Glomerular endothelial cell (primary cell): ENCODE measurements at places on chromosomes 16 and 17.

DNA sequence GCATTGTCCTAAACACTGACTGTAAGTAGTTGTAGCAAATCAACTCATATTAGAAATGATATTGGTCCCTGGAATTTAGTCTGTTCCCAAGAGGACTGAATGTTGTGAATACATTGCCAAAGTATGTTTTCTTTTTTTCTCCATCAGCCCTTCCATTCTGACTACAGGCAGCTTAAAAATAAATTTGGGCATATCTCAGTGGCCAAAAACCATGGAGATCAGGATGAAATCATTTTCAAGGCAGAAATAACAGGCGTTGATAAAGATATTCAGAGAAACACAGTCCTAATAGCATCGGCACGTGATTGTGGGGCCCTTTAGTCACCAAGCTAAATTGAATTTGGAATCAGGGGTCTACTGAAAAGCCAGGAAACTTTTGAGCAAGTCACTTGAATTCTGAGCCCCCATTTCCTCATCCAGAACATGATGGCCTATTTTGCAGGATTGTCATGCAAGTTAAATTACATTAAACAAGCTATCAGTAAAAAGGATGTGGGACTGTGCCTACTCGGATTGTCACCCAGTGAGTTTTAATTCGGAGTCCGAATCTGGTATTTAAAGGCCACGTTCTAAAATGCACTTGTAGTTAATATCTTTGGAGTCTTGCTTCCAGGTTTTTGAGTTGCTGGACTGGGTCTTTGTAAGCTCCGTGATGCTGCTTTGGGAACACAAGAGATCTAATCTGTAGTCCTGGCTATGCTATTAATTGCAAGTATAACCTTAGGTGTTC, 17.1 kb downstream of the HLF start:
- no peak for DNase-seq

DNA sequence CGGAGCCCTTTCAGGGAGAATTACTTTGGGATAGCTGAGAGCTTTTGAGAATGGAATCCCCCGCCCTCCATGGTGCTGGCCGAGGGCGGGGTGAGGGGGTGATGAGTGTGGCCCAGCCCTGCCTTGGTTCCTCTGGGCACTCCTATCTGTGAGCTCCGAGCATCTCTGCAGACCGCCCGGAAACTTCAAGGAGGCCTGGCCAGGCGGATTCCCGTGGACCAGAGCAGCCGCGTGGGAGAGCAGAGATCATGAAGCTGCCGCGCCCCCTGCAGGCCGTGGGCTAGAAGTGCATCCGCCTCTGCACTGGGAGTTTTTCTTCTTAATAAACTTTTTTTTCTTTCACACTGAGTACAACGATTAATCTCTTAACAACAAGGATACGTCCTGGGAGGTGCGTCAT, 392.9 kb upstream of the EEF2KMT start:
- DNase-seq: no peak

DNA sequence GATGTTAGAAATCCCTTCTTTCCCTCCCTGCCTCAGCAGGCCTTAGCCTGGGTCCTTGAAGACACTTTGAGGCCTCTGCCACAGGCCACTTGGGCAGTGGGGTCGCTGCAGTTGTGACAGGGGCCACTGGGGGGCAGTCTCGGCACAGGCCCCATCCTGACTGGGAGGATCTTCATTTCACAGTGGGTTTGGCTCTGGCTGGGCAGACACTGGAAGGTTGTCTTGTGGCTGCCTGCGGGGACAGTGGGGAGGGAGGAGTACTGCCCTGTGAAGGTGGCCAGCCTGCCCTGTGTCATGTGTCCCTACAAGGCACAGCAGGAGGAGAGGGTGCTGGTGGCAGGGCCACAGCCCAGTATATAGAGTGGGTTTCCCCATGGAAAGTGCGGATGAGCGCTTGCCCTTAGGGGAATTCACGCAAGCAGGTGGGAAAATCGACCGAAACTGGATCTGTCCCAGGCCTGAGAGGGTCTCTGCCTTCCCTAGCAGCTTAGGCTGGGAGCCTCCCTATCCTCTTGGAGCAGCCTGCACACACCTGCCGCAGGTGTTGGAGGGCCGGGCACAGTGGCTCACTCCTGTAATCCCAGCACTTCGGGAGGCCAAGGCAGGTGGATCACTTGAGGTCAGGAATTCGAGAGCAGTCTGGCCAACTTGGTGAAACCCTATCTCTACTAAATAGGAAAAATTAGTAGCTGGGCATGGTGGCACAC, 28.8 kb downstream of the GINS2 start:
- no peak for DNase-seq

GRCh38 chr17:64634218-64634617, 27.9 kb downstream of the SMURF2 start:
- DNase-seq: no peak

DNA sequence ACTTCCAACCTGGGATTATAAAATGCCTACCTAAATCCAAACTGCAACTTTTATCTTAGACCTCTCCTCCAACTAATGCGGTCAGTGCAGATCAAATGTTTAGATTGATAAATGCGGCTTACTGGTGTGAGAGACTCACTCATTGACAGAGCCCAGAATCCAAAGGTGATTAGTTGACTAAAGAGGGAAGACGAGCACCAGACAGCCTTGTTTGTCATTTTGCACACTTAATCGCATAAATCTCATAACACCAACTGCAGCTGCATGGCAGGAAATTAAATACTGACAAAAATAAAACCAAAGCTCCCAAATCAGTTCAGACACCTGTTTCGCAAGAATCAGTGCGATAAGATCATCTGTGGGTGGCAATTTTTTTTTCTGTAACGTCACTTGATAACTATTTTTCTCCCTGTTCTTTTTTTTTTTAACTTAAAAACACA, 35.9 kb downstream of the NACA2 start:
- no peak for DNase-seq

- no peak for DNase-seq
Observed at GRCh38 chr17:54795046-54795445, 105.6 kb upstream of the TOM1L1 start.

GRCh38 chr16:74724820-74725549, 24.3 kb upstream of the MLKL start:
- DNase-seq: no peak

- DNase-seq: no peak
Observed at GRCh38 chr17:27265333-27265732, 28.6 kb upstream of the WSB1 start.

- no peak for DNase-seq
Observed at GRCh38 chr17:12053552-12053951, 32.9 kb downstream of the MAP2K4 start.

DNA sequence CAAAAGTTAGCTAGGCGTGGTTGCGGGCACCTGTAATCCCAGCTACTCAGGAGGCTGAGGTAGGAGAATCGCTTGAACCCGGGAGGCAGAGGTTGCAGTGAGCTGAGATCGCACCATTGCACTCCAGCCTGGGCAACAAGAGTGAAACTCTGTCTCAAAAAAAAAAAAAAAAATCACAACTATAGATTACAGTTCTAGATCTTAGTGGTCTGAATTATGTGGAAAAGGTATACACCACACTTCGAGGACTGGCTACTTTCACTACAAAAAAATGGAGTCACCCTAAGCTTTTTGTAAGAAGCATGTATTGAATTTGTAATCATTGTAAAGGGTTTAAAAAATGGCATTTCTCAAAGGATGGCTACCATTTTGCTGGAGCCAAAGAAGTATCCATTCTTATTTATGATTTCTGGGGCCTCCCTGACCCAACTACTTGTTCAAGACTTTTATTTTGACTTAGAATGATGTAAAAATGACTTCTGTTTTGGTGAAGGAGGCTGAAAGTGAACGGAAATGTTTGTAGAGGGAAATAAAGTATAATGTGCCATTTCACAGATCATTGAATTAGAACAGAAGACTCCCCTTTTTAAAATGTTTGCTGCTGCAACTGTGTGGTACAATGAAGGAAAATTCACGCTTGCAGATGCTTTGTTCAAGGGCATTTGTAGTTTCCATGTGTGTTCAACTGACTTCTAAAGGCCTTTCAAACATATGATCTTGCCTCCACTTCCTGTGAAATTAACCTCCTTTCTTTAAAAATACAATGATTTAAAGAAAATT, 37.1 kb upstream of the NOL11 start:
- no peak for DNase-seq

DNA sequence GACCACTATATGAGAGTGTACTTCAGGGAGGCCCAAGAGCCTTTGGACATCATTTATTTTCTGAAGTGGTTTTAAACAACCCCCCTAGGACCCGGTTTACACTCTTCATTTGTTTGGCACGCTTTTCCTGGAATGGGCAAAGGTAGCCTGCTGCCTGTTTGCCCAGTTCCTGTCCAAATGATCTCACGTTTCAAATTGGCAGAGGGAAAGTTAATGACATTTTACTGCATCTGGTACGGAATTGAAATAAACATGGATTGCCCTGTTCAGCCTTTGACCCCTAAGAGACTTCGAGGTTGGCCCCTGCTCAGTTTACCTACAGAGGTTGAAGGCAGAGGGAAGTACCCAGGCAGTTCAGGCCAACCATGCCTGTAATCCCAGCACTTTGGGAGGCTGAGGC, 5.8 kb upstream of the RPRML start:
- DNase-seq: no peak

GRCh38 chr16:60484901-60485300, 1551.3 kb downstream of the CDH8 start:
- no peak for DNase-seq

DNA sequence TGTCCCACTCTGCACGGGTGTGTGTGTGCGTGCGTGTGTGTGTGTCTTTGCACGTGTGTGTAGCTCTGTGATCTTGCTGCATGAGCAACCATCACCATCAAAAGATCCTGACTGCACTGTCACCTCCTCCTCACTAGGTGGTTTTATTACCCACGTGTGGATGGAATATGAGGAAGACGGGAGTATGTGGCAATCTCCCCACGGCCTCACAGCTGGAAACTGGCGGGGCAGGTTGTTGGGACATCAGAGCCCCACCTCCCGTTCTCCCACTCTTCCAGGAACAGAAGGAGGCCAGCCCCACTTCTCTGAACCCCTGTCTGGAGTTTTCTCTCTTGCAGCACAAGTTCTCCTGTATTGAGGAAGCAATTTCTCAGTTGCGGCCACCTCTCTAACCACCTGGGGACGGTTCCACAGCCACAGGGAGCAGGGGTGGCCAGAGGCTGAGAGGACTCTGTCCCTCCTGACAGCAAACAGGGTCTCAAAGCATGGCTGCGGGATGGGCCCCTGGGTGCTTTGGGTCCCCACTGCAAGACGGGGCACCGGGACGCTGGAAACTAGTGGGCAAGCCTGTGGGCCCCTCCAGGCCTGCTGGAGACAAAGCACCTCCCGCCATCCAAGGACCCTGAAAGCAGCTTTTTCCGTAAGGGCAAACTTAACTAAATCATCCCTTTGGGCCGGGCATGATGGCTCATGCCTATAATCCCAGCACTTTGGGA, 27.9 kb upstream of the ATP2C2 start:
- no peak for DNase-seq

DNA sequence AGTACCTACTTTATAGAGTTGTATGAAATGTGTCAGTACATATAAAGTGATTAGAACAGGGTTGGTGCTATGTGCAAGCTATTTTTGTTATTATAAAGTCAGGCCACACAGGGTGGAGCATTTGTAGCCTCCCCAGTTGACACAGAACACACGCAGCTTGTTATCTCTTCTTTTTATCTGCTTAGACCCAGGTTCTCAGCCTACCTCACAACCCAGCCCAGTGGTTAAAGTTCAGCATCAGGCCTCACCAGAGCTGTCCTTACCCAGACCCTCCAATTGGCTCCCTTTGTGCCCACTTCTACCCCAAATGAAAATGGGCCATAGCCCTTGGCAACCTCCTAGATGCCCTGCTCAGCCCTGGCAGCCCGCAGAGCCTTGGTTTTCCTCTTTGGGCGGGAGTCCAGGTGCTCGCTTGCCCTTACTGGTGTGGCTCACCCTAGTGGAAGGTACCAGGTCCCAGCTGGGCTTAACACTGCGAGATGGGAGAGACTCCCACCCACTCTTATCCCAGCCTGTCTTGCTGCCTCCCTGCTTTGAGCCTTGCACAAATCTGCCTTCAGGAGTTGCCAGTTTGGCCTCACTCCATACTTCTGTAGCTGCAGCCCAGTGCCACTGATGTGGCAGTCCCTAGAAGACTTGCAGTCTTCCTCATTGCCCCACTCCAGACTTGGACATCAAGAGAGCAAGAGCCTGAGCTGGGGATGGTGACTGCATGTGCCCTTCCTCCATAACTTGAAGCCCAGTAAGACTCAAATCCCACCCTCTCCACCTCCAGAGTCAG, 1.1 kb upstream of the PIGS start:
- DNase-seq: no peak

DNA sequence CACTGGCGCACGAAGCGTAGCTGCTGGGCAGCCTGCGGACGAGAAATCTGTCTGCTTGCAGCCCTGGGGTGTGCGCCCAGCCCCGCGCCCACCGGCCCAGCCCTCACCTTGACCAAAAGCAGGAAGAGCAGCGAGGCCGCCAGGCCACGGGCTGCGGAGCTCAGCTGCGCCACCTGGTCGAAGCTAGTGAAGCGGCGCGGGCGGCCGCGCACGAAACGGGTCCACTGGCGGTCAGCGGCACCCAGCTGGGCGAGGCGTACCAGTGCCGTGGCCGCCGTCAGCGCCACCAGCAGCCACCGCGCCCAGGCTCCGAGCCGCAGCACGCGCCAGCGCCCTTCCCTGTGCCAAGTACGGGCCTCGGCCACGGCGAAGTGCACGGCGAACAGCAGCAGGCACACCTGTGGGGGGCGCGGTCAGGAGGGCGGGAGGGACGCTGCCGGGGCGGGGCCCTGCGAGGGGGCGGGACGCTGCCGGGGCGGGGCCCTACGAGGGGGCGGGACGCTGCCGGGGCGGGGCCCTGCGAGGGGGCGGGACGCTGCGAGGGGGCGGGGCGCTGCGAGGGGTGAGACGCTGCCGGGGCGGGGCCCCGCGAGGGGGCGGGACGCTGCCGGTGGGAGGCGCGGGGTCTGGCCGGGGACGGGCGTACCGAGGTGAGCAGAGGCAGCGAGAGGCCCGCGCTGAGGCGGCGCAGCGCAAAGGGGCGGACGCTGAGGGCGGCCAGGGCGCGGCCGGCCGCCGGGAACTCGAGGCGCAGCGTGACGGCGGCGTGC, 43.2 kb downstream of the TSC2 start:
- no peak for DNase-seq

- no peak for DNase-seq
Observed at GRCh38 chr17:39174920-39175694, 9.1 kb upstream of the ARL5C start.

GRCh38 chr17:19677736-19678379, 29.3 kb downstream of the ALDH3A2 start:
- DNase-seq: no peak
